ENCODE measurements at places on chromosomes 6 and 20.

- DNase-seq, result no peak
Observed at GRCh38 chr6:708237-708598, 15.3 kb upstream of the EXOC2 start.

DNA sequence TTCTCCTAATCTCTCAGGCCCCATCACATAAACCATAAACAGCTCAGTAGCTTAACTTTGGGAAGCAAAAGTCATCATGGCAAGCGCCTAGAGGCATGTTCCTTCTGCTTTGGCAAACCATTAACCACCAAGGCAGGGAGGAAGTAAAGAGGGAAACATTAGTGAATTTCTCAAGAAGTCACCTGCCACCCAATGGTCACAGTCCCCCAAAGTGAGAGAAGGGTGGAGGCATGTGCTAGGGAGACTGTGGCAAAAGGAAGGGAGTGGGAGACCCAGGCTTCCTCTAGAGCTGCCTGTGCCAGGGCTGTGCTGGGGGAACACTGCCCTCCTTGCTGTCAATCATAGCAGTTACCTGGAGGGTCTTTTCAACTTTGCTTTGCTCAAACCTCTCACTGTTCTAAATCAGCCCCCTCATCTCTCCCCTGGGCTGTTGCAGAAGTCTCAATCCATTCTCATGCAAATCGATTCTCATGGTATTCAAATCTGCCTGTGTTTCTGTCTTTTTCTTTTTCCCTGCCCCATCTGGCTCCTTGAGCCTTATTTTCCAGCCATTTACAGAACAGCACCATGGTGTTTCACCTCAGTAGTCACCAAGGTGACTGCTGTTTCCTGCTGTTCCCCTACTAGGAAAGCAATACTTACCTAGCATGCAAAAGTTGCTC is 1.8 kb upstream of the RNF24 start:
- DNase-seq, result no peak

DNA sequence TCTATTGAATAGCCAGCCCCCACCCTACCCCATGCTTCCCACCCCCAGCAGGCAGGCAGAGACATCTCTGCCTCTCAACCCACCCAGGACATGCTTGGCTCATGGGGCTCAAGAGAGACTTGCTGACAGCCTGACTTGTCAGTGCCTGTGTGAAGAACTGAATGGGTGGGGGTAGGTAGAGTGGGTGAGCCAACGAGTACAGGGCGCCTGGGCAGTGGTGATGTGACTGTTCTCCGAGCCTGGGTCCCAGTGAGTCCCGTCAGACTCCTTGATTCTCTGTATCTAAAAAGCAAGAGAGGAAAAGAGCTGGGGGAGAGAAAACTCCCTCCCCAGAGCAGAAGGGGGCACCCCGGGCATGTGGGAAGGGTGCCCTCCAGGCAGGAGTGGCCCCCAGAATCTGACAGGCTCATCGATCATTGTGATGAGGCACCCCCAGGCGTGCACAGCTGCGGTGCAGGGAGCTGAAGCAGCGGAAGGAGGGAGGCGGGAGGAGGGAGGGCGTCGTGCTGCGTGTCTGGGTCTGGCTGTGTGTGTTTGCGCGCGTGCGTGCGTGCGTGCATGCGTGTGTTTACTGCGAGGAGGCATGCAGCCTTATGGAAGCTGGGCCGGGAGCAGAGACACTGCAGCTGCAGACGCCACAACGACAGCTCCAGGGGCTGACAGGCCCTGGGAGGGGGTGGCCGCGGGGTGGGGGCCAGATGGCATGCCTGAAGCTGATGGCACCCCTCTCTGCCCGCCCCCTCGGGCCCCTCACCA is 40.2 kb downstream of the FOXP4 start:
- DNase-seq, result no peak

DNA sequence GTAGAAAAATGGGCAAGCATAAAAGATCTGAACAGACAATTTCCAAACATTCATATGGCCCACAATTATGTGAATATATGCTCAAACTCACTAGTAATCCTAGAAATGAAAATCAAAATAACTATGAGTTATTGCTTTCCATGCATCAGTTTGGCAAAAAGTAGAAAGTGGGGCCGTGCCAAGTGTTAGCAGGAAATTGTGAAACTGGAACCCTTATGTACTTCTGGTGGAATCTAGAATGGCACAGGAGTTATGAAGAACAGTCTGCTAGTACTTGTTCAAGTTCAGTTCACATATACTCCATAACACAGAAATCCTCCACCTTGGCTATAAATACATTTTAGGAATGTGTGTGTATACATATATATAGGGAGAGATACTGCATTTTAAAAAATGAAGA is 89.8 kb downstream of the EYA2 start:
- DNase-seq, result no peak

DNA sequence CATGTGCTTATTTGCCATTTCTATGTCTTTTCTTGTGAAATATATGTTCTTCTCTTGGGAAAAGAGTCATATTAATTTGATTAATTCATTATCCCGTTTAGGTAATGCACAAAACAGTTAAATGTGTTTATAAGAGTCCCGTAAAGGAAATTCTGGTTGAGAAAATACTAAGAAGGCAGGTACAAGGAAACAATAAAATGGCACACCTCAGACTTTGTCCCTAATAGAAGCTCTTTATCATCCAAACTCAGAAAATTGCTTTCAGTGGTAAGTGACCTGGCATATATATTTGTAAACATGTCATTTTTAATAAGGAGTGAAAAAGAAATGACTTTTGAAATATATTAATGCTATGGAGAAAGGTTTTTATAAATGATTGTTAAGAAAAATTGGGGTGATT is 540.5 kb upstream of the CITED2 start:
- DNase-seq, result no peak

- DNase-seq, result no peak
Observed at GRCh38 chr6:147782302-147782701, 273.8 kb downstream of the SAMD5 start.

DNA sequence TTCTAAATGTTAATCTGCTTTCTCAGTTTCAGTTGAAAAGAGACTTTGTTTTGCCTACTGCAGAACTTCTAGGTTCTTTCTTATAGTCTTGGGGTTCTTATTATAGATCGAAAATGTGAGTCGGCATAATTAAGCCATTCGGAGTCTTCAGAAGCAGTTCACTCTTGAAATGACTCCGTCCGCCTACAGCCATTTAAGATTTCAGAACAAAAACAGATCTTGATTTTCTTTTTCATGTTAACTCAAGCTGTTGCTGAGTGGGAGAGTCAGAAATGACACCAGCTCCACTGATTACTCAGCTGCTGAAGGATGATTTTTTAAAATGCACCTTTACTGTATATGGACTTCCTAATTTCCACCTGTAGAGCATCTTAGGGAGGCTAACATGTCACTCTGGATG is 15.9 kb downstream of the PRDM1 start:
- no peak for DNase-seq

GRCh38 chr6:110359556-110359955 is 1.4 kb upstream of the METTL24 start:
- no peak for DNase-seq

GRCh38 chr20:2820084-2820895 is 4.1 kb downstream of the TMEM239 start:
- no peak for DNase-seq

DNA sequence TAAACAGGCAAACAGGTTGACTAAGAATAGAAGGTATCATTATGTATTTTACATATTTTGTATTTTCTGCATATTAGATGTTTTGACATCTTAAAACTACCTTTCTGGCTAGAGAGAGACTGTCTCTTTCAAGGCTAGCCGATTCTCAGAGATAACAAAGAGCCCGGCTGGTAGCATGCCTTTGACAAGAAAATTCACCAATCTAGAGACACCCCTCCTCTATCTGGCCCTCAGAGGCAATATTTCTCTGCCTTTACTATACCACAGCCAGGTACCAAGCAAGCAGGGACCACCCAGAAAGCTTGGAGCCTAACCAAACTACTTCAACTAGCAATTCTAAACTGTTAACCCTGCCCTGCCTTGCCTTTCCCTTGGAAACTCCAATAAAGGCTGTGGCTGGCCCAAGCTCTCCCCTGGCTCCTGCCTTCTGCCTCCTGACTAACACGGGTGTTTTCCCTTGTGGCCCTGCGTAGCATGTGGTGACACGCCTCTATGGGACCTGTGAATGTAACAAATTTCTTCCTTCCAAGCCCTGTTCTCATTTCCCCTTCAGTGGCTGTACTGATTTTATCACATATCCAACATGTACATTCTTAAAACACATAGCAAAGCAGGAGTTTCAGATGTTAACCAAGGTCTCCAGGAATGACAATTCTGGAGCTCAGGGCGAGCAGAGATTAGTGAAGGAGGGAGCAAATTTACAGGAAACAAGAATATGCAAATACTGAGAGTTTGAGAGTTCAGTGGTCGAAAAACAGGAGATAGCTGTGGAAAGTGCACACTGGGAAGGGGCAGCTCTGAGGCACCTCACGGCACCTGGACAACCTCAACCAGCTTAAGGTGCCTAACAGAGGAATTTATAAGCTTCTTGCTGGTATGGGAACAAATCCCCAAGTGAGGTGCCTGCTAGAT is 120.8 kb downstream of the BACH2 start:
- DNase-seq, result peak; percentile 35

DNA sequence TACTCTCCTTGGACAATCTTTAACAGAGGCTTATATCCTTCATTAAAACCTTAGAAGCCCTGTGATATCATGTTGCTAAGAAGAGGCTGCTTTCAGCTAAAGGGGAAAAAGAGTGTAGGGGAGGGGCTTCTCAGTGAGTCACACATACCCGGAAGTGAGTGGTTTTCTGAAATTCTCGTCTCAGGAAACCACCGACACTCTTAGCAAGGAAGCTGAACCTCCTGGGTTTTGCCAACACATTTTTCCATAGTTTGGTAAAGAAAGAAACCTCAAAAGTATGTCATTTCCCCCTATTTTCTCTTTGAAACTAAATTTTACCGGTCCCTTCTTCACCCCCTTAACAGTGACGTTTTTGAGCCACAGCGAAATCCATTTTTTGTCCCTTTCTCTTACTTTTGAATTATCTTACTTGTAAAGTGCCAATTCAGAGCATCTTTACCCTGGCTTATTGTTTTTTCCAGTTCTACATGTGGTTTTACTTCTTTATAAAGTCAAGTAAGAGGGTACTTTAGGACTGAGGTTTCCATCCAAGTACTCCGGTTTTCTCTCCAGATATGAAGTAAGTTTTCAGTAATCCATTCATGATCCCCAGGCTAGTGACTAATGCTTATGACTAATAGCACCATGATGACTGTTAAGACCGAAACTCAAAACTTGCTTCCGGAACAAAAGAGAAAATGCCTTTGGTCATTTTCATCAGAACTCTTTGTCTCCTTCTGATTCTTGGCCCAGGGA is 219.3 kb downstream of the ARHGAP18 start:
- DNase-seq, result peak; percentile 89

- DNase-seq, result no peak
Observed at GRCh38 chr6:36217188-36217587, 20.6 kb downstream of the BRPF3 start.

DNA sequence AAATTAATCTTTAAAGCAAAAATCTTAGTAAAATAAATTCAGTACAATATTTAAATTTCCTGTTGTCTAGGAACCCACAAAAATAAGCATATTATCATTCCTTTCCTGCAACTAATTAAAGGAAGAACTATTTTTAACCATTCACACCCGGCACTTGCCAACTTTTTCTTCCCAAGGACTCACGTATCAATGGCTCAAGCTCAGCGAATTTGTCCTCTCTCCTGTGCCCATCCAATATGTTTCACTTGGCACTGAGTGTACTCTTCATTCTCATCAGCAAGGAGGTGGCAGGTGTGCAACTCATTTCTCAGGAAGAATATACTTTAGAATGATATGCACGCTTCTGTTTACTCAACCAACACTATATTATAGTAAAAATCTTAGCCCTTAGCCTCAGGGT is 419.4 kb downstream of the C6orf118 start:
- DNase-seq, result no peak

Data from CD4-positive, alpha-beta T cell treated with Interleukin-21 for 1 hour (primary cell).